AG04449 (cell line): ENCODE measurements at places on chromosomes 7 and 10.
A peak's percentile ranks its signal among the peaks of the same experiment; 100 is the strongest.

GRCh38 chr10:59012839-59013238, 163.6 kb upstream of the PHYHIPL start:
- DNase-seq = no peak

DNA sequence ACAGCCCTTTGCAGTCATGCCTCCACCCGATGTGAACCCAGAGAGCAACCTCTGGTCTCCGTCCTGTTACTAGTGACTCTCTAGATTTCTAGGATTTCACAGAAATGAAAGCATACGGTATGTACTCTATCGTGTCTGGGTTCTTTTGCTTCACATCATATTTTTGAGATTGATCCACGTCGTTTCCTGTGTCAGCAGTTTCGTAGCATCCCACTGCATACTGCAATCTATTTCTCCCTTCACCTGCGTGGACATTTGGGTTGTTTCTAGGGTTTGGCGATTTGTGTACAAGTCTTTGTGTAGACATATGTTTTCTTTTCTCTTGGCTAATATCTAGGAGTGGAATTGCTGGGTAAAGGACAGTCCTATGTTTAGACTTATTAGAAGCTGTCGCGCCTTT, 119.8 kb upstream of the PCBD1 start:
- DNase-seq = no peak

DNA sequence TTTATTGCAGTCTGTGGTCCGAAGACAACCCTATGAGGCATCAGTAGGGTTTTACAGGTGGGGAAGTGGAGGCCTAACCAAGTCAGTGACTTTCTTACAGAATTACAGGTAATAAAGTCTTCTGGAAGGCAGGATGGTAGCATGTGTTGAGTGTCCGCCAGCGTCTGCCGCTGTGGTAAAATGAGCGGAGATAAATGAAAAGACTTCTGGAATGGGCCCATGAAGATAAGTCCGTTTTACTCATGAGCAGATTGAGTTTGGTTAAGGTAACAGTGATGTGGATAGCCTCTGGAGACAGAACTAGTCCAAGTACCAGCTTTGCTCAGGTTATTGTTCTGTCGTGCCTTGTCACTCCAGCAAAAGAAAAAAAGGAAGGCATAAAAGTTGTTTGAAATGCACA, 966 bp downstream of the FBH1 start:
- DNase-seq = no peak

- peak; percentile 49 for DNase-seq
Measured at GRCh38 chr10:124560377-124561105, 98.9 kb downstream of the LHPP start.

GRCh38 chr7:102055181-102055976, 231.3 kb upstream of the SH2B2 start:
- DNase-seq = no peak

- DNase-seq = no peak
Measured at GRCh38 chr7:156892081-156892800, 742 bp downstream of the LMBR1 start.

DNA sequence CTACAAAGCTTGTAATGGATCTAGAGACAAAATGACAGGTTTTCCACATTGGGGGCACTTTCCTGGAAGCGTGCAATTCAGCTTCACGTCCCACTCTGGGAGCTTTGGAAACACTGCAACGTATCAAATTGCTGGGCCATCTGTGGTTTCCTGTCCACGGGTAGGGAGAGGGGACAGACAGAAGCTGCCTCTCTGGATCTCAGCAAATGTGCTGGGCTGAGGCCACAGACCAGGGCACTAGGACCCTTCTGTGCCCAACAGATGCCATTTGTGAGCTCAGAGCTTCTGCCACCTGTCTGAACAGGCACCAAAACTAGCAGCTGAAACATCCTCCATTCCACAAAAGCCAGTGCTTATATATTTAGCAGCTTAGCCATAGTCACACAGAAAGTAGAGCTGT, 40.9 kb upstream of the FRMD4A start:
- no peak for DNase-seq

GRCh38 chr7:57868771-57869483, 418.9 kb downstream of the ZNF716 start:
- no peak for DNase-seq

GRCh38 chr7:88071994-88072714, 138.1 kb downstream of the ADAM22 start:
- DNase-seq = no peak

DNA sequence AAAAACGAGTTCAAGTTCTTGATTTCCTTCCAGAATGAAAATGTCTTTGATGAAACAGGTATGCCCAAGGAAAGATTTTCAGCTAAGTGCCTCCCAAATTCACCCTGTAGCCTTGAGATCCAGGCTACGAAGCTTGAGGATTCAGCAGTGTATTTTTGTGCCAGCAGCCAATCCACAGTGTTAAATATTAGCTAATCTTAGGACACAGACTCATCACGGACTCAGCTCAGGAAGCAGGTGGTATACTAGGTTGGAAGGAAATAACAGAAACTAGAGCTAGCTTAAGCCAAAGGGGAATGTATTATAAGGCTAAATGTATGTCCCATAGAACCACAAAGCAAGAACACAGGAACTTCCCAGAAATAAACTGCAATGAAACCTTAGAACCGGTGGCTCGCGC, 151.0 kb upstream of the PRSS1 start:
- no peak for DNase-seq

DNA sequence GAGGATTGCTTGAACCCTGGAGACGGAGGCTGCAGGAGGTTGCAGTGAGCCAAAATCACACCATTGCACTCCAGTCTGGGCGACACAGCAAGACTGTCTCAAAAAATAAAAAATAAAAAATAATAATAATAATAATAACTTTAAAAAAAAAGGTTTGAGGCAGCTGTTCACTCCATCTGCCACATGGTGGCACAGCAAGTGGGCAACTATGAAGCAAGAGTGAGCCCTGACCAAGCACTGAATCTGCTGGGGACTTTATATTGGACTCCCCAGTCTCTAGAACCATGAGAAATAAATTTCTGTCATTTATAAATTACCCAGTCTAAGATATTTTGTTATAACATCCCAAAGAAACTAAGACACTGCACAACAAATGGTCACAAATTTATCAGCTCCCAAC, 14.6 kb upstream of the BRI3 start:
- no peak for DNase-seq

GRCh38 chr7:38052786-38053185, 125.3 kb upstream of the STARD3NL start:
- no peak for DNase-seq

- no peak for DNase-seq
Measured at GRCh38 chr7:30182814-30183213, 48.0 kb downstream of the MTURN start.

DNA sequence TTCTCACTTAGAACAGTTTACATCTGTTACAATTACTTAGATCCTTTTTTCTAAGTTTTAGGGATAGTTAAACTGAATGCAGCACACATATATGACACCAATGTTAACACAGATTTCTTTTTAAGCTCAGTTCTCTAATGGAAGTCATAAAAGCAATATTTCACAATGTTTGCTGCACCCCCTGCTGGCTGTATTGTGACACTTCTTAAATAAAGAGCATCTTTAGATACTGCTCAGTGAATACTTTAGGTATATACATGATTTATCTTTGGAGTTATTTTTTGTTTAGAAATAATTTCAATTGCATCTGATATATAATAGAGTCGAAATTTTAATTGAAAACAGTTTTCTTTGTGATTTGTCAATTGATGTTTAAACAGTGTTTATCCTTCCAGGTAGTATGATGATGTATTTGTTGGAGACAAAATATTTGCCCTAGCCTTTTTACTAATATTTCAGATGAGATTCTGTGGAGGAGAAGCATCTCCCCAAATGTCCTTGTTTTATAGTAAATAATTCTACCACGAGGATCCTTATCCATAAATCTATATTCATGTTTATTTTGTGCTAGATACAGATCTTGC, 174.4 kb downstream of the ST7 start:
- DNase-seq = no peak

- no peak for DNase-seq
Measured at GRCh38 chr10:98168147-98168546, 33.7 kb downstream of the R3HCC1L start.

DNA sequence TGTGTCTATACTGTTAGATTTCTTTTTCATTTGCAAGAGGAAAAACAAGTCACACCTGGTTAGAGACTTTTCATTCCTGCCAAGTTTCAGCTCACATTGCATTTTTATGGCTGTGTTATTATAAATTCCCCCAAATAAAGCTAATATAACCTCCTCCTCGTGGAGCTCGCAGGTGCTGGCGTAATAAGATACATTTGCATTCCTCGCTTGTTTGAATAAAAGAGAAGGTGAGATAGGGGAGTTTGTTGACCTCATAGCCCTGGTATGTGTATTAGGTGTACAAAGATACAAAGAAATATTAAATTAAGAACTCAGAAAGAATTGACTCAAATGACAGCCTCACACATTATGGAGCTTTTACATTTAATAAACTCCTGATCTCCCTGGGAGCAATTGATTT, 257.7 kb upstream of the SP8 start:
- DNase-seq = no peak

DNA sequence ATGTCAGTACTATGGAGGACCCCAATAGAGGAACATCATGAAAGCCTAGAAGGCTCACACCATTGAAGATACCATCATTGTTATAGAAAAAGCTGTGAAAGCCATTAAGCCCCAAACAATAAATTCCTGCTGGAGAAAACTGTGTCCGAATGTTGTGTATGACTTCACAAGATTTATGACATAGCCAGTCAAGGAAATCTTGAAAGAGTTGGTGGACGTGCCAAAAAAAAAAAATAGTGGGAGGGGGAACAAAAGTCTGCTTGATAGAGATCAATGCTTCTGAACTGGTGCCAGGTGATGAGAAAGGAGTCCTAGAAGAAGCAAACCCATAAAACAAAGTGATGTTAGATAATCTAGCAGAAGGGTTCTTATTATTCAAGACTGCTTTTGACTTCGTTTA, 41.2 kb downstream of the RALA start:
- no peak for DNase-seq

DNA sequence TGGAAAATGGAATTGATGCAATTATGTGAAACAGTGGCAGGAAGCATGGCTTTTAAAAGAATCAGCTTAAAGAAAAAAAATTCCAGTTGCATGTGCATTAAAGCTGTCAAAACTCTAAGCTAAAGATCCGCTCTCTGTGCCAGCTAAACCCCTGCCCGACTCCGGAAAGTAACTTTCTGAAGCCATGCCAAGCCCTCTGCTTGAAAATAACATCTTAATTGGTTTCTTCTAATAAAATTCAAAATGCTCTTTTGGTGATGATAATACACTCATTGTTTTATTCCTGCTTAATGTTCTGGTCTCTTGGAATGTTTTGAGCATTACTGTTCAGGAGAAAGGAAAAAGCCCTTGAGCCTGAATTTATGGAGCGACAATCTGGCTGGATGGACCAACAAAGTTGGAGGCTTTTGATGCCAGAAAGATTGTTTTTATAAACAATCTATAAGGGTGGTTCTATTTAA, 11.7 kb downstream of the SEMA3C start:
- DNase-seq = no peak

DNA sequence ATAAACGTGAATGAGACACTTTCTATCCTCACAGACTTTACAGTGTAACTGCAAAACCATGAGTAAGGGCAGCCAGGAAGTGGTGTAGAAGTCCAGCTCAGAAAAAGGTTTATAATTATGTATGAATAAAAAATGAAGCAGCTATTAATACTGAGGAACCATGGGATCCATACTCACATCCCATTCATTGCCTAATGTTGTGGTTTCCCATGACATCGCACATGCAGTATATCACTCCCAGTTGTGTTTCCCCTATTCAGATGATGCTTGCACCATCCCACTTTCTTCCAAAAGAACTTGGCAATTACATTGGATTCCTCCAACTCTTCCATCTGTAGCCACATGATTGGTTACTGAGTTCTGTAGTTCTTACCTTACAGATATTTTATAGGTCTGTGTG, 74.5 kb upstream of the SEMA3D start:
- peak; percentile 10 for DNase-seq

DNA sequence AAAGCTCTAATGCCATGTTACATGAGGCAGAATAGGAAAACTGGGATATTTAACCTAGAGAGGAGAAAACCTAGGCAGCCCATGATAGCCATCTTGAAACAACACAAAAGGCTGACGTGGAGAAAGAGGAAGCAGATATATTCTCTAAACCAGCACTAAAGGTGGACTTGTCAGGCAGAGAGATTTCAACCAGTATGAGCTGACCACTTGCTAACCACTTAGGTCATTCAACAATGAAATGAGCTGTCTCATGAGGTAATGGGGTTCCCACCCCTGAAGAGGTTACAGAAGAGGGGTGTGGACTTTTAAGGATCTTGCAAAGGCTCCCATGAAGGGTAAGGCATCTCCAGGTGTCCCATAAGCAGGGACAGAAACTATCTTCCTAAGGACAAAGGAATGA, 26.8 kb upstream of the EGR2 start:
- no peak for DNase-seq

GRCh38 chr10:84264611-84265141, 19.8 kb downstream of the RGR start:
- no peak for DNase-seq

DNA sequence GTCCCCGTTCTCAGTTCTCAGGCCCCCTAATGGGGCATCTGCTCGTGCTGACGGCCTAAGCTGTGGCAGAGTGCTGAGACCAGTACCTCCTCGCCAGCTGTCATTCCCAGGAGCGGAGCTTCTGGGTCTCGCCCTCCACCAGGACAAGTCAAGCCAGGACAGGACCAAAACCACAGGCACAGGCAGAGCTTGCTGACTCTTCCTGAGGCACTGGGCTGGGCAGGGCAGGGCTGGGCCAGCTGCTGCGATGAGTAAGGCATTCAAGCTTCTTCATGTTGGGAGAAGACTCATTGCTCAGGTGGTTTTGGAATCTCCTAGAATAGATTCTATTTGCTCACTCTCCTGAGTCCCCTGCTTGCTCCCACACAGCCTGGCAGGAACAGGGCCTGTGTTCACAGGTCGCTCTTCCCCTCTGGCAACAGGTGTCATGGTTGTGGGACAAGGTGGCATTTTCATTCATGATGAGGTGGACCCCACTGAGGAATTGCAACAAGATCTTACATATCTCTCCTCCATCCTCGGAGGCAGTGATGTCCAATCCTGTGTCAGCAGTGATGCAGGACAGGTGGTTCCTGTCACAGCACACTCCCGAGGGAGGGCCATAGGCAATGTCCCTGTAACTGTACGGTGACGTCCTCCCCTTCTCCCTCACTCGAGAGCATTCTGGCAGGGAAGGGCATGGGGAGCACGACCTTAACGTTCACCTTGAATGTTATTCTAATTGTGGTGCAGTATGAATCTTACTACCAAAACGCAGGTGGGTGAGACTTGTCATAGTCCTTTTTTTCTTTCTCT, 17.0 kb upstream of the SH3PXD2A start:
- no peak for DNase-seq

GRCh38 chr7:95263785-95264362, 60.5 kb downstream of the PON1 start:
- no peak for DNase-seq
